ENCODE measurements at places on chromosomes 16 and 17.
A peak's percentile ranks its signal among the peaks of the same experiment; 100 is the strongest.

DNA sequence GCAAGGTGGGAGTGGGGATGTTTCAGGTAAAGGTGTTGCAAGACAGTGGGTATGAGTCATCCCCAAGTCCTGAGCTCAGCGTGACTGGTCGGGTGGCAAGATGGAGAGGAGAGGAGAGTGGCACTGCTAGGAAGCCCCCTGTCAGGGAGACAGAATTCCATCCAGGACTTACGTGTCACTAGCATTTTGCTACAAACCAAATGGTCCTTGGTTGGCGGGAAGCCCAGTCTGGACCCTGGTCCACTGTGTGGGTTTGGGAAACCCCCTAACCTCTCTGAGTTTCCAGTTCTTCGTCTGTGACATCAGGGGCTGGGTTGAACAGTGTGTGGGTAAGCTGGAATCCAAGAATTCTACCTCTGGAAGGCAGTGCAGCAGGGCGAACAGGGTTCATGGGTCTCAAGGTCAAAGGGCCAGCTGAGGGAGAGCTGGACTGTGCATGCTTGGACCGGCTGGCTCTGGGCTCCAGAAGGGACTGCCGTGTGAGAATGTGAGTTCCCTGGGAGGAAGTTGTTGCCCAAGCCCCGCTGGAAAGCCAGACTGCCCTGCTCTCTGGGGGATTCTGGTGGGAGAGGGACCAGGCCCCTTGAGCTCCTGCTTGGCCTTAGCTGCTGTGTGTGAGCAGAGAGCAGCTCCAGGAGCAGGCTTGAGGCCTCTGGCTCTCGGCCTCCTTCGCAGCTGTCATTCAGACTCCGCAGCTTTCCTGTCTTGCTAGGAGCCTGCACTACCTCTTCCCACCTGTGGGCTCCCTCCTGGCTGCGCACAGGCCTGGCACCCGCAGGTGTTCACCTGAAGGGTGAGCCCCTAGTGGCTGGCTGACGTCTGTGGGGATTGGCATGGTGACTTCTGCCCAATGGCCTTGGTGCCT is 84.6 kb downstream of the NT5M start:
- no peak for DNase-seq

DNA sequence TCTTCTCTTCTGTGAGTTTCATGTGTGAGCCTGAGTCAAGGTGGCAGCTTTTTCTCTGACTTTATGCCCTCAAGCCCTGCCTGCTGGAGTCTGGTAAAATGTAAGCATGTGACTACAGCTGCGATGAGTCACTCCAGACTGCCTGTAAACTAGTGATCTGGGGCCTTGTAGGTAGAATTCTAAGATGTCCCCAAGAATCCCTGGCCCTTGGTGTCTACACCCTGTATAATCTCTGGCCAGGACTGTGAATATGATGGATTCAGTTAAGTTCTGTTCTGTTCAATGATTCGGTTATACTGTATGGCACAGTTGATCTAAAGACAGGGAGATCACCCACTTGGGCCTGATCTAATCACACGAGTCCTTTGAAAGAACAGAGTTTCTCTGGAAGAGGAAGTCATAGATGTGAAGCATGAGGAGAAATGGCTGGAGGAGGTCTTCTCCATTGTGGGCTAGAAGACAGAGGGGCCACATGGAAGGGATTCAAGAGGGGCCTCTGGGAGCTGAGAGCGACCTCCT is 29.8 kb downstream of the PRSS54 start:
- no peak for DNase-seq

- DNase-seq: no peak
Measured at GRCh38 chr17:56440419-56440818, 153.1 kb upstream of the NOG start.

DNA sequence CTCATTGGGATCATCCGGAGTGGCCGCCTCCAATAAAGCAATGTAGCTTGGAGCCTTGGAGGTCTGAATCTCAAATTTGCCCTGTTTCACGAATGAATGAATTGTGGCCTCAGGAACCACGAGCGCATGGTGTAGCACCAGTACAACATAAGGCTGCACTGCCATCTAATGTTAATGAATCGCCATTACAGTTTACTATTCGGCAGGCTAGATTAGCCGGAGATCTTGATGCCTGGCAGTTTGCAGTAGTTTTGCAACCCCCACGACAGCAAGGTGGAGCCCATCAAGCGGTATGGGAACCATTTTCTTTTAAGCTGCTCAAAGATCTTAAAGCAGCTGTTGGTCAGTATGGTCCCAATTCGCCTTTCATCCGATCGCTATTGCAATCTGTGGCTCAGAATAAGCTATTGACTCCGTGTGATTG is 18.8 kb downstream of the ALOX15B start:
- DNase-seq: peak; percentile 26

DNA sequence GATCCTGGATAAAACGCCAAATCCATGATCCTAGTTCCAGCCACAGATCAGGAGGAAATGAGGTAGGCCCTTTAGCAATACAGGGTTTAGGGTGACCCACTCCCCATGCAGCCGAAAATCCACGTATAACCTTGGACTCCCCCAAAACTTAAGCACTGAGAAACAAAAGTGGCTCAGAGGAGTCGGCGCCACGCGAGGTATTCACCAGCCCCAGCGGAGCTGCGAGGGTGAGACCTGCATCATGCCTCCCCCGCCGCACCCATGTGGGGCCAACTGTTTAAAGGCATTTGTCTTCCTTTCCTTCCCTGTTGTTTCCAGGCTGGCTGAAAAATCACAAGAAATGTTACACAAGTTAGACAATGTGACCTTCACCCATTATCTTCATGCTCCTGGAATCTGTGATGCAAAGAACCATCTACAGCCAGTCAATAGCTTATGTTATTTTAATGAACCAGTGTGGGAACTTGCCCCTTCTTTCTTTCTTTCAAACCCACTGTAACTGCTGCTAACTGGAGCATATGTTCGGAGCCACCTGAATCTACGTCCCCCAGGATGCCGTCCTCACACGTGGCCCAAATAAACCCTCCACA is 98.2 kb upstream of the METRNL start:
- DNase-seq: no peak

Data from activated T-helper 1 cell treated with anti-CD3 and anti-CD28 coated beads, Interleukin-12 subunit alpha, Interleukin-12 subunit beta, Interleukin-2, Interleukin-4 antibody, amounts not matched to agents 30 ng/mL and 10 ng/mL and 1 ng/mL, durations not matched to agents 14 hours and 24 hours and 36 hours (primary cell).